CD8-positive, alpha-beta memory T cell (primary cell): ENCODE measurements at places on chromosomes 5 and 9. TPM values are rescaled to one million over a fixed set of nuclear protein-coding genes. Genes with fewer than 3 reads are reported as not detected.

DNA sequence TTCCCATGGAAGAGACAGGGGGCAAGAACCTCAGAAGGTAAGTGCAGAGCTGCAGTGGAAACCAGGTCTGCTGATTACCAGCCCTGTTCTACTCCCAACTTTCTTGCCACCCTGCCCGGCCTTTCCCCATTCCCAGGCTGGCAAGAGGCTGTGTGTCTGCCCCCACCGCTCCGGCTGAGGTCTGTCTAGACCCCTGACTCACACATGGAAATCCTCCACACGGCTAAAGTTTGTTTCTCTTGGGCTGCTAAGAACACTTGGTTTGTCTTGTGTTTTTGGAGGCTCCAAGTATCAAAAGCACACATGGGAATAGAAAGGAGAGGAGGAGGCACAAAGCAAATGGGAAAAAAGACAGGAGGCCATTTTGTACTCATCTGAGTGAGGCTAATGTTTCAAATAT lies 168.3 kb downstream of the GABBR2 start:
- H3K4me1 ChIP-seq = no peaks in the 10 kb centered on the region
- no peak overlapping the region for H3K27ac ChIP-seq
- no peaks in the 10 kb centered on the region for H3K36me3 ChIP-seq
- no peaks in the 10 kb centered on the region for H3K27me3 ChIP-seq
- DNase-seq = no peak

- no peak overlapping the region for H3K27ac ChIP-seq
- DNase-seq = no peak
- no peak overlapping the region for H3K4me3 ChIP-seq
- no peaks in the 10 kb centered on the region for H3K4me1 ChIP-seq
- no peaks in the 10 kb centered on the region for H3K36me3 ChIP-seq
Observed at GRCh38 chr9:81363916-81364480, 325.3 kb downstream of the TLE1 start.

DNA sequence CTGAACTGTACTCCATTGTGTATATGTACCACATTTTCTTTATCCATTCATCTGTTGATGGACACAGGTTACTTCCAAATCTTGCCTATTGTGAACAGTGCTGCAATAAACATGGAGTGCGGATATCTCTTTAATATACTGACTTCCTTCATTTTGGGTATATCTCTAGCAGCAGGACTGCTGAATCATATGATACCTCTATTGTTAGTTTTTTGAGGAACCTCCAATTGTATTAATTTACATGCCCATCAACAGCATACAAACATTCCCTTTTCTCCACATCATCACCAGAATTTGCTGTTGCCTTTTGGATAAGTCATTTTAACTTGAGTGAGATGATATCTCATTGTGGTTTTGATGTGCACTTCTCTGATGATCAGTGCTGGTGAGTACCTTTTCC lies 81.8 kb upstream of the FAM120A start:
- no peak overlapping the region for H3K4me3 ChIP-seq
- DNase-seq = no peak
- H3K36me3 ChIP-seq = no peaks in the 10 kb centered on the region

SPATA31D4 gene
- not detected for polyA plus RNA-seq

EMB gene
- polyA plus RNA-seq = 220 TPM

DNA sequence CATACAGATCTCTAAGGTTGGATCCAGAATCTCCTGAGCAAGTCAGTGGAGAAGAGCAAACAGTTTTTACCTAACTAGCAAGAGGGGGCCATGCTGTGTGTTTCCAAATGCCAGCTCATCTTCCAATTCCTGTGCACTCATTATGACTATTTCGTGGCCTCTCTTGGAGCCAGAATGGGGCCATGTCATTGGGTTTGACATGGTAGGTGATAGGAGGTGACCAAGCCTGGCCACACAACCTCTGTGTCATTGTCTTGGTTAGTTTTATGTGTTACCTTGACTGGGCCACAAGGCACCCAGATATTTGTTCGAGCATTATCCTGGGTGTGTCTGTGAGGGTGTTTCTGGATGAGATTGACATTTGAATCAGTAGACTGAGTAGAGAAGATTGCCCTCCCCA lies 206.2 kb downstream of the HSPA4 start:
- no peak for DNase-seq
- peaks cover 7% of the 10 kb centered on the region for H3K4me1 ChIP-seq
- H3K27ac ChIP-seq = no peak overlapping the region
- no peaks in the 10 kb centered on the region for H3K36me3 ChIP-seq
- H3K27me3 ChIP-seq = no peaks in the 10 kb centered on the region

DNA sequence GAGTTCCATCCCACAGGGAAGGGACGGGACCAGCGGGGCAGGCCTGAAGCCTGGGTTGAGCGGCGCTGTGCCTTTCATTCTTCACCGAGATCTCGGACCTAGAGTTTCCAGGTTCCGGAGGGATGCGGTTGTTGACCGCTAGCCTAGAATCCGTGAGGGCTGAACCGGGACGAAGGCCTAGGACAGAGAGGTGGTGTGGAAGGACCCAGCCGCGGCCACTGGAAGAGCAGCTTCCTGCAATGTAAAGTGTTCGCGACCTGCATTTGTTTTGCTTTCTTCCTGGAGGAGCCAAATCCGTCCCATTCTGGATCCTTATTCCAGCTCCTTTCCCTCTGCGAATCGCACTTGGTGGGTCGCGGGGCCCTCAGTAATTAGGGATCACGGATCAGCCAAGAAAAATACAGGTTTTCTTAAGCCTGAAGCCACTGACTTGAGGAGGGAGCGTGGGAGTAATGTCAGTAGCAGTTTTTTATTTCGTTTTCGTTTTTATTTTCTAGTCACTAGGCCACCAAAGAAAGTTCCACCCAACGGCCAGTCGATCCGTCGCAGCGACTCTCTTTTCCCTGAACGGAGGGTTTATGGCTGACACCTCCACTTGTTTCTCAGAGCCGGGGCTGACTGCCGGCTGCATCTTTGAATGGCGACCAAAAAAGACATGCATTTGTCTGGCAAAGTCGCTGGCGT lies 48.6 kb downstream of the ANXA2R start:
- no peaks in the 10 kb centered on the region for H3K27me3 ChIP-seq
- H3K36me3 ChIP-seq = no peaks in the 10 kb centered on the region
- H3K4me3 ChIP-seq = peak overlapping the region; percentile 97
- peak; percentile 48 for DNase-seq
- H3K27ac ChIP-seq = peak overlapping the region; percentile 97

DNA sequence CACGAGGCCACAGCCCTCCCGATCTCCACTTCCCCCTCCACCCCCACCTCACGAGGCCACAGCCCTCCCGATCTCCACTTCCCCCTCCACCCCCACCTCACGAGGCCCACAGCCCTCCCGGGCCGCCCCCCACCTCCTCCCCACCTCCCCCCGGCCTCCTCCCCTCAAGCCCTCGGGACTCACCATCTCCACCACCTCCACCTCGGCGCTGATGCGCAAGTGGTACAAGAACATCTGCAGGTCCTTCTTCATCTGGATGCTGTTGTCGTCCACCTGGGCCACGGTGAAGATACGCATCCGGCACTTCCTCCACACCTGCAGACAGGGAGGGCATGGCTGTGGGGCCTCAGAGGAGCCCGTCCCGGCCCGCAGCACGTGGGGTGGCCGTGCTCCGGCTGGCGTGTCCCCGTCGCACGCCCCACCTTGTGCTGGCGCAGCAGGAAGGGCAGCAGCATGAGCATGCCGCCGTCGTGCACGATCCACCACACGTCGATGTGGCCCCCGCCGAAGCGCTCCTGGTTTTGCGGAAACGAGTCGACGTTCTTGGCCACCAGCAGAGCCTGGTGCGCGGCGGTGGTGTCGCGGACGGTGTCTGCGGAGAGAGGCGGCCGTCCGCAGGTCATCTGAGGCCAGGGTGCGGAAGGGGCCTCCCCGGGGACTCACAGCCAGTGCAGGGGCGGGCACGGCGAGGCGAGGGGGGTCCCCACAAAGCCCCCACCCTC lies 48.0 kb downstream of the SLC12A7 start:
- H3K4me3 ChIP-seq = no peak overlapping the region
- H3K27me3 ChIP-seq = no peaks in the 10 kb centered on the region
- no peak overlapping the region for H3K27ac ChIP-seq
- no peaks in the 10 kb centered on the region for H3K4me1 ChIP-seq

LCN10 gene
- polyA plus RNA-seq = 0.22 TPM

PCDHB6 gene
- not detected for polyA plus RNA-seq

DNA sequence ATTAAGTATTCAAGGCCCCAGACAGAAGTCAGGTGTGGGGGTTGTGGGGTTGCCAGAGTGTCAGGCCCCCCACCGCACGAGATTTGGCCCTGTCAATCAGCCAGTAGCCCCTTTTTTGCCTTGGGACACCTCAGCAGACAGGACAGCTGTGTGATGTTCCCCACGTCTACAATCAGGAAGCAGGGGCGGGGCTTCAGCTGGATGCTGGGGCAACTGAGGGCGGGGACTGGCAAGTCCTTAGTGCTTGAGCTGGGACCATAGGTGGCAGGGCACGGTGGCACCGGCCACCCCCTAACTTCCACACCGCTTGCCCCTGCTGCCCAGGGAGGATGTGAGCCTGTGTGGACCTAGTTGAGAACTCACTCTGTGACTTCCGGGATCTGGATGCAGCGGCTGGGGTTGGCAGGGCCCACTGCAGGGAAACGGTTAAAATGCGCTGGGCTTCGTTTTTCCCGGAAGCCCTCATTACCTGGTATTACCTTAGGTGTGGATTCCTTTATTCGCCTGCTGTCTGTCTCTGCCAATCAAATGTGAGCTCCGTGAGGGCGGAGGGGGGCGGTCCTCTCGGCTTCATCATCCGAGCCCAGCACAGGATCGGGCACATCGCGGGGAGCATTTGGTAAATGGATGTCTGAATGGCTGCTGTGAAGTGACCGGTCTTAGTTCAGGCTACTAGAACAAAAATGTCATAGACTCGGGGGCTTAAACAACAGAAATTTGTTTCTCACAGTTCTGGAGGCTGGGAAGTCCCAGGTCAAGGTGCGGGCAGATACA lies 7.5 kb upstream of the GTF3C5 start:
- H3K4me3 ChIP-seq = no peak overlapping the region
- no peak for DNase-seq

- no peaks in the 10 kb centered on the region for H3K4me1 ChIP-seq
- no peaks in the 10 kb centered on the region for H3K36me3 ChIP-seq
- no peaks in the 10 kb centered on the region for H3K27me3 ChIP-seq
- H3K4me3 ChIP-seq = no peak overlapping the region
Observed at GRCh38 chr9:16683326-16683725, 187.1 kb downstream of the BNC2 start.

GRCh38 chr5:179427032-179427675 lies 81.9 kb upstream of the ADAMTS2 start:
- H3K27ac ChIP-seq = no peak overlapping the region
- H3K4me3 ChIP-seq = no peak overlapping the region
- no peaks in the 10 kb centered on the region for H3K27me3 ChIP-seq
- no peaks in the 10 kb centered on the region for H3K36me3 ChIP-seq
- no peaks in the 10 kb centered on the region for H3K4me1 ChIP-seq

GMCL2 gene
- not detected for polyA plus RNA-seq

SPINK5 gene
- not detected for polyA plus RNA-seq

DNA sequence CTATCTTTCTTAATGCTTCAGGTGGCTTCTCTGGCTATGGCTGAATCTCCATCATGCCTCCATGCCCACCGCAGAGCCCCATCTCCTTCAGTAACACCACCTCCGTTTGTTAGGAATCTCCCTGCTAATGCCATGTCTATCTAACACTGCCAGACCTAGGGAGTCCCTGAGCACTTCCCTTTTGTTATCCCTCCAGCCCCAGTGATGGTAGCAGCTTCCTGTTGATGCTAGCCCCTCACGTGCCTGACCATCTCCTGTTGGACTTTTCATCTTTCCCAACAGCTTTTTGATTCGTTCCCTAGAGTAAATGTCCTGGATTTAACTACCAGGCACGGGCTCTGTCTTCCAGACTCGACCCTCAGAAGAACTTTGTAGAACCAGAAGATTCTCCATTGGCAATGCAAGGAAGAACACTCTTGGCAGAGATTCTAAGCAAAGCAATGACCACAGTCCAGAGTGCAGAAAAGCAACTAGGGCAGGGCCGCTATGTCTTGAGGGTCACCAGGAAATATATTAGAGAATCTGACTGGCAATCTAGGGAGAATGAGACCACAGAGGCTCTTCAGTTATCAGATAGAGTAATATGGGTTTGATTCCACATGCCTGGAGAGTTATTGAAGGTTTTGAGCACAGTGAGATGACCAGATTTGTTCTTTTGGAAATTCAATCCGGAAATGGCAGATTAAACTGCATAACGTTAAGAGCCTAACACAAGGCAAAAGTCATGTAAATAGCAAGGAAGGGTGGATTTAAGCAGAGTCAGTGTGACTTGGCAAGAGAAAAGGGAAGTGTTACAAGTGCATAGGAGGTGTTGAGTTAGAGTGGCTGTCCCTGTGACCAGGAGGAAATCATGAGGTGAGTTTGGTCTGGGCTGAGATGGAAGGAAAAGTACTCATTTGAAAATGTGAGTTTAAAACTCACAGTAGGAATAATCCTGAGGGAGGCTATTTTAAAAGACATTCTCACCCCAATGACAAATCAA lies 555.2 kb downstream of the ACTL7B start:
- H3K4me3 ChIP-seq = no peak overlapping the region
- no peak for DNase-seq
- H3K4me1 ChIP-seq = no peaks in the 10 kb centered on the region
- H3K27me3 ChIP-seq = no peaks in the 10 kb centered on the region
- no peak overlapping the region for H3K27ac ChIP-seq
- no peaks in the 10 kb centered on the region for H3K36me3 ChIP-seq

- no peaks in the 10 kb centered on the region for H3K36me3 ChIP-seq
- H3K4me3 ChIP-seq = no peak overlapping the region
- H3K4me1 ChIP-seq = no peaks in the 10 kb centered on the region
- H3K27ac ChIP-seq = no peak overlapping the region
Observed at GRCh38 chr9:104948277-104948676, 20.3 kb upstream of the ABCA1 start.

DNA sequence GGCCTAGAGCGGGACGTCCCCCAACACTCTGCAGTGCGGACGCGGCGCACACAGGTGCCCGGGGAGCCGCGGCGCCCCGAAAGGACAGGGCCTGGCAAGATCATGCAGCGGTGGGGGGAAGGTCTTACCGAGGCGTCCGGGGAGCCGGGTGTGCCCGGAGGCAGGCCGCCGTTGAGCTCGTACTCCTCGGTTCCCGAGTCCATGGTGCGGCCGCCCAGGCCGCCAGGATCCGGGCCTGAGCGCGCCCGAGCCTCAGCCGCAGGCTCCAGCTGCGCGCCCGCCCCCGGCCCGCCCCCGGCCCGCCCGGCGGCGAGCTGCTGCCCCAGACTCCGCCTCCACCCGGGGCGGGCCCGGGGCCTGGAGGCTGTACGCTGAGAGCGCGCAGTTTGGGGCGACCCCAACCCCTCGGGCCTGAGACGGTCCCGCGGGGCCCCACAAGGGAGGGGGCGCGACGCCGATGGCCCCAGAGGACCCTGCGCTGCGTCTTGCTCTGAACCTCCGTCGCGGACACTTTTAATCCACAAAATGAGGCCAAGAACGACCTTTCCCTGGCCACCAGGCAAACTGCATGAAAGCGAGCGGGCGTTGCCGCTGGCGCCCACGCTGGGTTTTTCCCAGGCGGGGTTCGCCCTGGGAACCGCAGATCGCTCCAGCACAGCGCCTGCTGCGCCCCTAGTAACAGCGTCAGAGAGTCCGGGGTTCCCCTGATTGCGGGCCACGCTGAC lies at the start of gene NINJ1:
TSS of gene NINJ1 (minus strand) at position 237 of the 725 bp plus-strand sequence. CDS start at position 203, 34 bp downstream.
- H3K27ac ChIP-seq = peak within 1 kb of the TSS; percentile 88
- H3K36me3 ChIP-seq = no peaks in the 10 kb centered on the region
- peak within 1 kb of the TSS; percentile 80 for H3K4me3 ChIP-seq
- H3K27me3 ChIP-seq = no peaks in the 10 kb centered on the region
- H3K4me1 ChIP-seq = peaks cover 52% of the 10 kb centered on the region
